T-helper 2 cell treated with Interferon-gamma antibody and Interleukin-4, amounts not matched to agents 5 μg/mL and 100 μg/mL, for 36 hours (primary cell): ENCODE measurements at places on chromosomes 2 and 18.

GRCh38 chr2:112701052-112701451 lies 19.8 kb upstream of the NT5DC4 start:
- H3K27me3 ChIP-seq: peaks cover 2% of the 10 kb centered on the region
- peaks cover 4% of the 10 kb centered on the region for H3K36me3 ChIP-seq
- no peak overlapping the region for H3K27ac ChIP-seq
- H3K4me1 ChIP-seq: peaks cover 33% of the 10 kb centered on the region
- no peak for DNase-seq

GRCh38 chr2:151491496-151491895 lies 81.8 kb downstream of the RIF1 start:
- H3K27me3 ChIP-seq: no peaks in the 10 kb centered on the region
- DNase-seq: no peak
- no peaks in the 10 kb centered on the region for H3K4me1 ChIP-seq
- no peak overlapping the region for H3K27ac ChIP-seq
- H3K36me3 ChIP-seq: peaks cover 13% of the 10 kb centered on the region
- H3K4me3 ChIP-seq: no peak overlapping the region

GRCh38 chr18:68841301-68841700 lies 43.4 kb downstream of the CCDC102B start:
- H3K4me3 ChIP-seq: no peak overlapping the region
- no peaks in the 10 kb centered on the region for H3K36me3 ChIP-seq
- H3K4me1 ChIP-seq: no peaks in the 10 kb centered on the region
- no peak for DNase-seq
- no peak overlapping the region for H3K27ac ChIP-seq

DNA sequence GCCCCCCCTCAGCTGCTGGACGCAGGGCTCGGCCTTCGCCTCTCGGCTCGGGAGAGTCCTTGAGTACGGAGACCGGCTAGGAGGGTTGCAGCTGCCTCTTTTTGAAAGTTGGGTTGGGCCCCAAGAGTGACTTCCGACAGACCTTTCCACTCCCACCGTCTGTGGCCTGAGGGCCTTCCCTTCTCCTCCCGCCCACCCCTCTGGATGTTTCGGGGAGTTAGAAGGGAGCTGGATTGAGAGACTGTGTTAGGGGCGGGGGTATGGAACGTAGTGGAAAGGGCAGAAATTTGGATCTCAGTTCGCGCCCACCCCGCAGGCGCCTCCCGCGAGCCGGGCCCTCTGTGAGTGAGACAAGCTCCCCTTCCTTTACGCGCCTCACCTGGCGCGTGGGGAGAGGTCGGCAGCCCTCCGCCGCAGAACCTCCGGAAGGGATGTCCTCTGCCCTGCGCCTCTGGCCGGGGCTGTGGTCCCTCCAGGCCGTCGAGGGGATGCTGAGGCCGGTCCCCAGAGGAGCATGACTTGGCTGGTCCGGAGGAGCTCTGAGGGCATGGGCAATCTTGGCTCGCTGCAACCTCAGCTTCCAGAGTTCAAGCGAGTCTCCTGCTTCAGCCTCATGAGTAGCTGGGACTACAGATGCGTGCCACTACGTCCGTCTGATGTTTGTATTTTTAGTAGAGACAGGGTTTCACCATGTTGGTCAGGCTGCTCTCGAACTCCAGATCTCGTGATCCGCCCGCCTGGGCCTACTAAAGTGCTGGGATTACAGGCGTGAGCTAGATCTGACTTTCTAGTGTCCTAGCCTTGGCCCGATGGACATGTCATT lies 15.9 kb downstream of the C2orf74 start:
- peak overlapping the region; percentile 95 for H3K4me3 ChIP-seq
- H3K36me3 ChIP-seq: peaks cover 47% of the 10 kb centered on the region
- peak; percentile 26 for DNase-seq
- peak overlapping the region; percentile 97 for H3K27ac ChIP-seq
- H3K27me3 ChIP-seq: peaks cover 9% of the 10 kb centered on the region

DNA sequence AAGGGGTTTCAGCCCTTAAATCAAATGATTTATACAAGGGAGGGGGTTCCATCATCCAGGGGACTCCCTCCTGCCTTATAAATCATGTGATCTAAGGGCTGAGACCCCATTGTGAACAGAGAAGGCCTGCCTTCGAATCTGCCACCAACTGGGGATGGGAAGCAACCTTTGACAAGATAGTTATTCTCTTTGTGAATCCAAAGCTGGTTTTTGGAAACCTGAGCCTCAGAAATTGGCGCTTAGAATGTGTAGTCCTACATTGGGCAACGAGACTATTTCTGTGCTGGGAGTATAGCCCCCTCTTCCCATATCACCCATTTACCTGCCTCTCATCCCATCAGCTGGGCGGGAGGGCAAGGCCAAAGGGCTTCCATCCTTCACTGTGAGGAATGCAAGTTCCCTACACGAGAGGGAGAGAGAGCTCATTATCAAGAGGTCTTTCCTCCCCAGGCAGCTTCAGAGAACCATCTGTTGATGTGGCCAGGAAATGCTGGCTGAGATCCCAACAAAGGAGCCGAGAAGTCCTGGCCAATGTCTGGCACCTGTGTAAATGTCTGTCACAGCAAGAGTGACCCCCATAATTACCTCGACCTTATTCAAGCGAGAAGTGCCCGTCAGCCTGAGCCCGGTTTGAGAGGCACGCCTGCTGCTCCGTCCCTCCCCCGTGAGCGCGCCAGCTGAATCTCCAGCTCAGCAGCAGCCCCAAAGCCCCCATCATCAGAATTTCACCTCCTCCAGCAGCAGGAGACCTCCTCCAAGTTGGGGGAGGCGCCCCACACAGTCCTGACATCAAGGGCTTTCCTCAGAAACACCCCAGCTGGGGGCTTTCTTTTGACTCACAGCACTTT lies 48.4 kb upstream of the APCDD1 start:
- peaks cover 3% of the 10 kb centered on the region for H3K4me1 ChIP-seq
- H3K4me3 ChIP-seq: no peak overlapping the region
- H3K27me3 ChIP-seq: peaks cover 15% of the 10 kb centered on the region
- H3K36me3 ChIP-seq: no peaks in the 10 kb centered on the region
- DNase-seq: no peak

DNA sequence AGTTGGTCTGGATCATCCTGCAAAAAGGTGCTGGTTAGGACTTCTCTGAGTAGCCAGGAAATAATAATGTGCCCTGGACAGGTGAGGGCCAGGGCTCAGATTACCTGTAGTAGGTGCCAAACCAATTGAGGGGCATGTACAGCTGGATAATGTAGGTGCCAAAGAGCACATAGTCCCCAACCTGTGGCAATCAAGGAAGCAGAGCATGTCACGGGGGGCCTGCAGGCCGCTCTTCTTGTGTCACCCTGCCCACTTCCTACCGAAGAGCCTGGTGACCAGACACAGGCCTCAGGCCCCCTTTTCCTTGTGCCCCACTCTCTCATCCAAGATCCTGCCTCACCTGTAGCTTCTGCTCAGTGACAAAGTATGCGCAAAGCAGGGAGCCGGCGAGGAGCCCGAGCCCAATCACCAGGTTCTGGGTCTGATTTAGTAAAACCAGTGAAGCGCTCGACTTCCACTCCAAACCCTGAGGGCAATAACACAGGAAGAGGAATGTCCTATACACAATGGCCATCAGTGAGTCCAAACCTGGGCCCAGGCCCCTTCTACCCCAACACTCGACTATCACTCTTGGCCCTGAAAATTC lies 5.2 kb downstream of the ABCB6 start:
- no peak overlapping the region for H3K4me3 ChIP-seq
- H3K36me3 ChIP-seq: peaks cover 43% of the 10 kb centered on the region

DNA sequence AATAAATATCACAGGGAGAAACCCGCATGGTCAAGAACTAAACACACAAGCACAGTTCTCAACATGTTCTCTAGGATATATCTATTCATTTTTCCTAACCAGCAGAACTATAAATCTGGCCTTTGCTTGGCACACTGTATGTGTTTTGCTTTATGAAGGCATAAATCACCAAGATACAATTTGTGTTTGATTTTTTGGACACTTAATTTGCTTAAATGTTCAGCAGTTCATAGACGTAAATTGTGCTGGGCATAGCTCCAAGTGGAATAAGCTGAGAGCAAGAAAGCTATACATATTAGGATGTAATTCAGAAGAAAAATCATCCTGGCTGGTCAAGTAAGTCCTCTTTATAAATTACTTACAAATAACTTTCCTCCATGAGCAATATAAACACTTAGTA lies 341.5 kb upstream of the ATP5MC3 start:
- no peaks in the 10 kb centered on the region for H3K36me3 ChIP-seq
- no peaks in the 10 kb centered on the region for H3K4me1 ChIP-seq
- no peak overlapping the region for H3K27ac ChIP-seq
- DNase-seq: no peak
- no peak overlapping the region for H3K4me3 ChIP-seq

GRCh38 chr2:113227698-113228097 lies 51.0 kb downstream of the PAX8 start:
- peaks cover 28% of the 10 kb centered on the region for H3K4me1 ChIP-seq
- peaks cover 7% of the 10 kb centered on the region for H3K27me3 ChIP-seq
- H3K36me3 ChIP-seq: no peaks in the 10 kb centered on the region
- no peak overlapping the region for H3K27ac ChIP-seq
- peak overlapping the region; percentile 1 for H3K4me3 ChIP-seq
- no peak for DNase-seq

DNA sequence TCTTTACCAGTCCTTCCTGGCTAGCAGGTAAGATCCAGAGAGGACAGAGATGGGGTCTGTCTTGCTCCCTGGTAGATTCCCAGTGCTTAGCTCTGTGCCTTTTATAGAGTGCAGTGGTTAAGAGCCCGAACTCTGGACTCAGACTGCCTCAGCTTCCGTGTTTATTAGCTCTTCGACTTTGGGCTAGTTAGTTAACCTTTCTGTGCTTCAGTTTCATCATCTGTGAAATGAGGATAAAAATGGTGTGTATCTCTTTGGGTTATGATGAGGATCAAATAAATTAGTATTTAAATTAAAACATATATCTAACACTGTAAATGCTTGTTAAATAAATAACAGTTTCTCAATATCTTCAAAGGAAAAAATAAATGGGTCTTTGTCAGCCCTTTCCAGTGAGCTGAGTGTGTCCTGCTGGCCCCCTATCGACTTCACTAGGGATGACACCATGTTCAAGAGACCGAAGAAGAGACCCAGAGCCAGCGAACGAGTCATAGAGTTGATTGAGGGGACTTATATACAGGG lies 38.2 kb downstream of the CERS6 start:
- H3K27me3 ChIP-seq: no peaks in the 10 kb centered on the region
- no peak overlapping the region for H3K27ac ChIP-seq
- H3K4me1 ChIP-seq: peaks cover 65% of the 10 kb centered on the region
- H3K36me3 ChIP-seq: peaks cover 34% of the 10 kb centered on the region
- H3K4me3 ChIP-seq: no peak overlapping the region

DNA sequence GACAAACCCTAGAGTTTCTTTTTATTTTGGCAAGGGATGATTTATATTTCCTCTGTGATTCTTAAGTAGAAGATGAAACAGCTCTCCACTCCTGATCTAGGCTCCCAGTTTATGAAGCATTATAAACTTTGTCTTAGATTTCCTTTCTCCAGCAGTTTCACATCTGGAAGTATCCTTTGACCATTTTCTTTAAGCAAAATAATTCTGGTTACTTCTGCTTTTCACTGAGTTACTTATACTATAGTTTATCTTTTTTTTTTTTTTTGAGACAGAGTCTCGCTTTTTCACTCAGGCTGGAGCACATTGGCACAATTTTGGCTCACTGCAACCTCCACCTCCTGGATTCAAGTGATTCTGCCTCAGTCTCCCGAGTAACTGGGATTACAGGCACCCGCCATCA lies 45.5 kb downstream of the KCMF1 start:
- H3K36me3 ChIP-seq: peaks cover 15% of the 10 kb centered on the region
- no peak overlapping the region for H3K4me3 ChIP-seq
- peaks cover 37% of the 10 kb centered on the region for H3K4me1 ChIP-seq
- no peak for DNase-seq
- no peaks in the 10 kb centered on the region for H3K27me3 ChIP-seq

GRCh38 chr2:196703695-196704094 lies 64.2 kb downstream of the CCDC150 start:
- peaks cover 2% of the 10 kb centered on the region for H3K4me1 ChIP-seq
- H3K27me3 ChIP-seq: no peaks in the 10 kb centered on the region
- DNase-seq: no peak
- H3K27ac ChIP-seq: no peak overlapping the region

DNA sequence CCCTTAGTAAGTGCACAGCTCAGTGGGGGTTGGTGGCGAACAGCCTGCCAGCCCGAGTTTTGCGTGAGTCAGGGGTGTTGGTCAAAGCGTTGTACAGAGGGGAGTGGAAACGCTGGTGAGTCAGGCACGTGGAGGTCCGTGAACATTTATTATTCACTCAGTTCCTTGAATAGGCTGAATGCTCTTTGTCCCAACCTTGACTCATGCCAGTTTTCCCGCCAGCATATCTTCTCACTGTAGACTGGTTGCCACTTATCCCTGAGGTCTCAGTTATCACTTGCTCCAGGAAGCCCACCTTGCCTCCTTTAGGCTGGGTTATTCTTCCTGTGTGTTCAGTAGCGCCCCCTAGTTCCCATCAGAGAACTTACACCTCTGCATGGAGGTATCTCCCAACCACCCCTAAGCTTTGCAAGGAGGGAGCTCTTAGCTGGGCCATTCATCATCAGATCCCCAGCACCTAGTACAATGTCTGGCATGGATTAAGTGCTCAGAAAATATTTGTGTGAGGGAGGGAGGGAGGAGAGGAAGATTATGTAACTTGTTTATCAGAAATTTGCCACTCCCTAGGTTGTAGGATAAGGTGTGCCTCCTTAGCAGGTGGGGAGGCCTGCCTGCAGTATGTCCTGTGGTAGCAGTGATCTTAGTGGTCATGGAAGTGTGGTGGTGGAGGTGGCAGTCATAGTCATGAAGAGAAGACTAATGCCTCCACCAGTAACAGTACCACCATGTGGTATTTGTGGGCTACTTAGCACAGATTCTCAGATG lies 72.1 kb downstream of the CABLES1 start:
- no peak overlapping the region for H3K4me3 ChIP-seq
- H3K27me3 ChIP-seq: no peaks in the 10 kb centered on the region
- peaks cover 36% of the 10 kb centered on the region for H3K36me3 ChIP-seq

- H3K4me3 ChIP-seq: no peak overlapping the region
- no peaks in the 10 kb centered on the region for H3K27me3 ChIP-seq
- no peak for DNase-seq
- no peak overlapping the region for H3K27ac ChIP-seq
- H3K4me1 ChIP-seq: no peaks in the 10 kb centered on the region
Measured at GRCh38 chr2:121195036-121195435, 90.0 kb downstream of the TFCP2L1 start.

DNA sequence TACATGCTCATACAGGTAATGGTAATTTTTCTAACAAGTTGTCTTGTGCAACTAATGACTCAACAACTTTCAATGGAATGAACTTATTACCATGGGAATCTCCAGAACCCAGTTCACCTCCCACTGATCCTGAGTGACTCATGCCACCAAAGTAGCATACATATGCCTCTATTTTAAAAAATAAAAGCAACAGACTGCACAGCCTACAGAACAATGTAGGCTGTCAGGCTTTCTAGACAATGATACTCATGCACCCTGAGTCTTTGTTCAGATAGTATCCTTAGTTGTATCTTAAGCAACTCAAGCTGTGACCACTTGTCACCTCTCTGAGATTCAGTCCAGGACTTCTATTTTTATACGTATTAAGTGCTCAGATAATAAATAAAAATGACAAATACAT lies 531.0 kb upstream of the SETBP1 start:
- H3K36me3 ChIP-seq: no peaks in the 10 kb centered on the region
- no peak overlapping the region for H3K4me3 ChIP-seq
- no peaks in the 10 kb centered on the region for H3K4me1 ChIP-seq
- no peak overlapping the region for H3K27ac ChIP-seq
- H3K27me3 ChIP-seq: no peaks in the 10 kb centered on the region
- DNase-seq: no peak

GRCh38 chr2:46977280-46977665 lies 61.7 kb upstream of the MCFD2 start:
- DNase-seq: no peak
- H3K27me3 ChIP-seq: no peaks in the 10 kb centered on the region
- H3K27ac ChIP-seq: peak overlapping the region; percentile 89

GRCh38 chr2:204268458-204268857 lies 276.8 kb upstream of the PARD3B start:
- H3K4me3 ChIP-seq: no peak overlapping the region
- DNase-seq: no peak
- H3K27me3 ChIP-seq: peaks cover 37% of the 10 kb centered on the region
- H3K36me3 ChIP-seq: no peaks in the 10 kb centered on the region
- no peak overlapping the region for H3K27ac ChIP-seq
